ENCODE measurements at places on chromosomes 16 and 17.
A peak's percentile ranks its signal among the peaks of the same experiment; 100 is the strongest.

GRCh38 chr17:16351831-16352230, 1.4 kb downstream of the CENPV start:
- peaks cover 23% of the 10 kb centered on the region for H3K36me3 ChIP-seq
- H3K4me3 ChIP-seq = peak overlapping the region; percentile 80
- no peak overlapping the region for H3K27ac ChIP-seq
- no peak for DNase-seq

GRCh38 chr17:60303406-60304099, 88.4 kb downstream of the USP32 start:
- H3K27ac ChIP-seq = peak overlapping the region; percentile 42
- no peak for DNase-seq
- H3K4me1 ChIP-seq = peaks cover 20% of the 10 kb centered on the region
- H3K4me3 ChIP-seq = no peak overlapping the region
- H3K36me3 ChIP-seq = no peaks in the 10 kb centered on the region

GRCh38 chr16:15799851-15800495, 56.9 kb downstream of the MYH11 start:
- H3K27ac ChIP-seq = no peak overlapping the region
- H3K4me3 ChIP-seq = no peak overlapping the region
- no peak for DNase-seq
- H3K27me3 ChIP-seq = peaks cover 60% of the 10 kb centered on the region
- no peaks in the 10 kb centered on the region for H3K36me3 ChIP-seq

- H3K27ac ChIP-seq = no peak overlapping the region
- H3K36me3 ChIP-seq = peaks cover 35% of the 10 kb centered on the region
- H3K4me3 ChIP-seq = no peak overlapping the region
- no peaks in the 10 kb centered on the region for H3K27me3 ChIP-seq
Observed at GRCh38 chr17:50045154-50045553, 10.8 kb upstream of the ITGA3 start.

- H3K27me3 ChIP-seq = no peaks in the 10 kb centered on the region
- no peak for DNase-seq
- H3K4me3 ChIP-seq = no peak overlapping the region
- H3K27ac ChIP-seq = no peak overlapping the region
Observed at GRCh38 chr17:37240381-37240780, 135.4 kb upstream of the C17orf78 start.

- H3K36me3 ChIP-seq = peaks cover 11% of the 10 kb centered on the region
- peaks cover 33% of the 10 kb centered on the region for H3K4me1 ChIP-seq
- H3K27ac ChIP-seq = no peak overlapping the region
- DNase-seq = no peak
- no peaks in the 10 kb centered on the region for H3K27me3 ChIP-seq
- no peak overlapping the region for H3K4me3 ChIP-seq
Observed at GRCh38 chr16:70708366-70709246, 22.8 kb upstream of the MTSS2 start.

DNA sequence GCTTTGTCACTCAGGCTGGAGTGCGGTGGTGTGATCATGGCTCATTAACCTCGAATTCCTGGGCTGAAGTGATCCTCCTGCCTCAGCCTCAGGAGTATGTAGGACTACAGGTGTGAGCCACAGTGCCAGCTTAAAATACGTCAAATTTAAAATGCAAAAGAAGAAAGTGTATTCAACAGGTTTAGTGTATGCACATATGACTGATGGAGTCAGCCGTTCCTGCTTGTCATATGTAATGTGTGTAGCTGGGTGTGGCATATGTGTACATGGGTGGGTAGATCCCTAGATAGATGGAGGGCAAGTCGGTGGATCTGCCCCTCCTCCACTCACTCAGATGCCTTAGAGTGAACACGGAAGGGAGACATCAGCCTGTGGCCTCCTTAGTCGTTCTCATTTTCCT, 111.0 kb downstream of the RPTOR start:
- H3K4me3 ChIP-seq = no peak overlapping the region
- H3K4me1 ChIP-seq = no peaks in the 10 kb centered on the region
- no peak overlapping the region for H3K27ac ChIP-seq

- no peak overlapping the region for H3K4me3 ChIP-seq
- peaks cover 82% of the 10 kb centered on the region for H3K27me3 ChIP-seq
- H3K36me3 ChIP-seq = no peaks in the 10 kb centered on the region
- DNase-seq = peak; percentile 12
- no peak overlapping the region for H3K27ac ChIP-seq
- H3K4me1 ChIP-seq = no peaks in the 10 kb centered on the region
Observed at GRCh38 chr16:22977294-22977697, 163.3 kb downstream of the HS3ST2 start.

- no peak overlapping the region for H3K4me3 ChIP-seq
- no peak overlapping the region for H3K27ac ChIP-seq
- H3K4me1 ChIP-seq = no peaks in the 10 kb centered on the region
- H3K27me3 ChIP-seq = no peaks in the 10 kb centered on the region
Observed at GRCh38 chr16:81623365-81624102, 155.6 kb upstream of the PLCG2 start.

- H3K36me3 ChIP-seq = no peaks in the 10 kb centered on the region
- H3K27ac ChIP-seq = no peak overlapping the region
Observed at GRCh38 chr17:18115517-18115916, 7.0 kb downstream of the MYO15A start.

DNA sequence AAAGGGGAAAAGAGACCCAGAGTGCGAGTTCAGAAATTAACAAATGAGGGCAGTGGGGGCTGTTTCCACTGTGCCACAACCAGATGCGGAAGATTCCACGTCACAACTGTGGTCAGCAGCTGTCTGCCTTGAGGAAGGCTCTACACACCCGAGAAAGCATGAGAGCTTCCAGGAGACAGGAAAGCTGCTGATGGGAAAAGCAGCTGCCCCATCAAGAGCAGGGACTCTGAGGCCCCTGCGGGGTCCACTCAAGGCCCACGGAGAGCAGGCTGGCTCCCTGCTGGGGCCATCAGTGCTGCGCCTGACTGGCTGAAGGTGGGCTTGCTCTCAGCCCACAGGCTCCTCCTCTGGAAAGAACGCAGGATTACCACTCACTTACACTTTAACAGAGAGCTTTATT, 14.8 kb upstream of the TRAP1 start:
- H3K27me3 ChIP-seq = no peaks in the 10 kb centered on the region
- peaks cover 65% of the 10 kb centered on the region for H3K36me3 ChIP-seq
- no peak overlapping the region for H3K4me3 ChIP-seq
- H3K4me1 ChIP-seq = no peaks in the 10 kb centered on the region
- DNase-seq = no peak

DNA sequence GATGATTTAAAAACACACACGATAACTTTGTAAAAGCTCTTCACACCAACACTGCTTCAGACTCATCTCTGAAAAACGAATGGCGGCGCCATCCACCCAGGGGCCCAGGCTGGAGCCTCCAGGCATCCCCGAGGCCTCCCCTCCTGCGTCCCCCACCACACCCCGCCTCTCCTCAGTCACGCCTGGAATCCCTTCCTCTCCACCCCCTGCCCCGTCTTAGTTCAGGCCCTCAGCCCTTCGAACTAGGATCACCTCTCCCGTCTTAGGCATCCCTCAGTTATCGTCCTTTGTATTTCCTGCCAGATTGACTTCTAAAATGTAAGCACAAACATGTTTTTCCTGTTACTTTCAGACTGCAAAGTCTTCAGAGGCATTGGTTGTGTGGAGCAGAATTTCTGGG, 58.3 kb downstream of the NDEL1 start:
- no peaks in the 10 kb centered on the region for H3K4me1 ChIP-seq
- peaks cover 18% of the 10 kb centered on the region for H3K36me3 ChIP-seq
- no peak for DNase-seq
- no peaks in the 10 kb centered on the region for H3K27me3 ChIP-seq
- H3K4me3 ChIP-seq = no peak overlapping the region
- no peak overlapping the region for H3K27ac ChIP-seq

GRCh38 chr17:7440834-7441195, 1.5 kb downstream of the FGF11 start:
- H3K4me3 ChIP-seq = peak overlapping the region; percentile 72
- H3K27ac ChIP-seq = no peak overlapping the region
- H3K4me1 ChIP-seq = peaks cover 7% of the 10 kb centered on the region
- no peak for DNase-seq
- peaks cover 29% of the 10 kb centered on the region for H3K36me3 ChIP-seq
- peaks cover 67% of the 10 kb centered on the region for H3K27me3 ChIP-seq

GRCh38 chr16:56793492-56793891, 63.6 kb downstream of the NUP93 start:
- no peak for DNase-seq
- H3K4me1 ChIP-seq = peaks cover 11% of the 10 kb centered on the region
- H3K4me3 ChIP-seq = no peak overlapping the region
- no peaks in the 10 kb centered on the region for H3K36me3 ChIP-seq
- no peaks in the 10 kb centered on the region for H3K27me3 ChIP-seq

DNA sequence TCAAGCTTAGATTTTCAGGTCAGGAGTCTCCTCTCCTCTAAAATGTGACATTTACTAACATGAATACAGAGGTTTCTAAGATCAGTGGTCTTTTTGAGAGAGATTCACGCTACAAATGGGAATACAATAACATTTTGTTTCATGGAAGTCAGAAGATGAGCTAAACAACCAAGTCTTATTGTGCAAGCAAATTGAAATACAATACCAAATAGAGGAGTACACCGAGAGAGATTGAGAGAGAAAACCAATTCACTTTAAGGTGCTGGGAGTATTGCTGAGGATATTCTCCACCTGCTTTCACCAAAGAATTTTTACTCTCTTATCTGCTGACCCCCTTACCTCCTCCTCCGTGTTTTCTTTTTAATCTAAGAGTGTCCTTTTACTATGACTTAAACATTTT, 11.5 kb downstream of the VEZF1 start:
- H3K27ac ChIP-seq = no peak overlapping the region
- no peak overlapping the region for H3K4me3 ChIP-seq
- DNase-seq = no peak
- peaks cover 35% of the 10 kb centered on the region for H3K36me3 ChIP-seq

GRCh38 chr16:220021-220420, 9.2 kb downstream of the LUC7L start:
- DNase-seq = no peak
- H3K4me3 ChIP-seq = no peak overlapping the region
- no peak overlapping the region for H3K27ac ChIP-seq
- H3K4me1 ChIP-seq = peaks cover 9% of the 10 kb centered on the region
- H3K27me3 ChIP-seq = no peaks in the 10 kb centered on the region
- peaks cover 88% of the 10 kb centered on the region for H3K36me3 ChIP-seq

DNA sequence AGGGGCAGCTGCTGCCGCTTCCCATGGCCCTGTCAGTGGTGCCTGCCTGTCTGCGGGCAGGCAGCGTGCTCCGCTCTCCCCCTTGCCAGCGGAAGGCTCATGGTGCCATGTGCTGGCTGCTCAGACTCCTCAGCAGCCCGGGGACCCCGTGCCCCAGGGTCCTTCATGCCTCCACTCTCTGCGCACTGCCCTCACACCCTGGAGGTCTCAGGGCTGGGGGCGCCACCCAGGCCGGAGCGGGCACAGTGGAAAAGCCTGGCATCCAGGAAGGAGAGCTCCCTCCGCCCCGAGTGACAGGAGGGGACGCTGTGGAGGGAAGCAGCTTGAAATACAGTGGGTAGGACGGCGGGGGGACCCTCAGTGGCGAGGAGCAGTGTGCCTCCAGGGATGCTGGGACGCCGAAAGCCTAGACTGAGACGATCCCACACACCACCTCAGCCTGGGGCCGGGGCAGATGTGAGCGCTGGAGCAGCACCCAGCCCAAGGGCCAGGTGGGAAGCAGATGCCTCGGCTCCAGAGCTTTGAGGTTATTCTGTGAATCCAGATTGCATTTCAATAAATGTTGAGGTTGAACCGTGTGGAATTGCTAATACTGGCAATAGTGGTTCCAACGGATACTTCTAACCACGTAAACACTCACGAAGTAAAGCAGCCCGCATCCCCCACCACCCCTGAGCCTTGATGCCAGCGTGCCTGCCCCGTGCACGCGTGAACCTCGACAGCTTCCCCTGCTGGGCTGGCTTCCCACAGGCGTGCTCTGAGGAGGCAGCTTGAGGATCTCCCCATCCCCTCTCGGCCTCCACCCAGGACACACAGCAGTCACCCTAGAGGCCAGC, 6.5 kb downstream of the TMEM204 start:
- H3K36me3 ChIP-seq = no peaks in the 10 kb centered on the region
- H3K27me3 ChIP-seq = no peaks in the 10 kb centered on the region
- H3K4me1 ChIP-seq = peaks cover 9% of the 10 kb centered on the region
- H3K4me3 ChIP-seq = no peak overlapping the region

GRCh38 chr17:5049314-5049841, 14.2 kb upstream of the SLC52A1 start:
- no peak overlapping the region for H3K4me3 ChIP-seq
- no peaks in the 10 kb centered on the region for H3K36me3 ChIP-seq
- no peak for DNase-seq
- no peaks in the 10 kb centered on the region for H3K27me3 ChIP-seq

- DNase-seq = peak; percentile 98
- no peak overlapping the region for H3K4me3 ChIP-seq
- no peaks in the 10 kb centered on the region for H3K4me1 ChIP-seq
- H3K36me3 ChIP-seq = no peaks in the 10 kb centered on the region
- H3K27me3 ChIP-seq = peaks cover 8% of the 10 kb centered on the region
Observed at GRCh38 chr17:50783193-50783660, 15.9 kb upstream of the ANKRD40CL start.

GRCh38 chr16:79523971-79524370, 76.6 kb downstream of the MAF start:
- DNase-seq = no peak
- no peak overlapping the region for H3K4me3 ChIP-seq
- peaks cover 76% of the 10 kb centered on the region for H3K27me3 ChIP-seq
- no peaks in the 10 kb centered on the region for H3K4me1 ChIP-seq

DNA sequence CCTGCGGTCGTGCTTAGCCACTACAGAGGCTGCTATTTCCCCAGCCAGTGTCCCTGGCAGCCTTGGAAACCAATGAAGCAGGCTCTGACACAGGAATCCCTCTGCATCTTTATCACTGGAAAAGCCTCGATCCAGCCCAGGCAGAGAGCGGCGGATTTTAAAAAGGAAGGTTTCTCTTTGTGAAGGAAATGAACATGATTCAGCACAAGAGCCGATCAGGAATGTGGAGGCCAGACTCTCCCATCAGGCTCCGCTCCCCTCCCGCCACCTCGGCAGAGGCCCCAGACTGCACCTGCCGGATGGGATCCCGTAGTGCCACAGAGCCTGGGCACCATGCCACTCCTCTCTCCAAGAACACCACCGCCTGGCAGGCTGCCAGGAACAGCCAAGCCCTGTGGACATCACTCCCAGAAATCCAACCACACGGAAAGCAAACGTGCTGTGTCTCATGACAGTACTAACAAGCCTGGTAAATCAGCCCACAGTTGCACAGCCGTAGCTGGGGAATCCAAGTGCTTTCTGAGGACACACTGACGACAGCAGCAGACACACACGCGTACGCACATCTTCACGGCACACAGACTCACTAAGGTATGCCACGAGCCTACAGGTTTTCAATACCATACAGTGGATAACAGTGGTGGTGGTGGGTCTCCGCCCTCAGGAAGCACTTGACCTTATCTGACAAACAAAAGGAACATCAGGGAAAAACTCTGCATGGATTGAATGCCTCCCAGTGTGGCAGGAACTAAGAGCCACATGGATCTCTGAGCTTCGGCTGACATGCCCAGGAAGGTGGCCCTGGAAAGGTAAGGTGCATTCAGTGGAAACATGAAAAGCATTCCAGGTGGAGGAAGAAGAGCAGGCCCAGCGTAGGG, 5.4 kb downstream of the LRRC75A start:
- DNase-seq = peak; percentile 78
- peak overlapping the region; percentile 60 for H3K4me3 ChIP-seq
- H3K27me3 ChIP-seq = no peaks in the 10 kb centered on the region
- peaks cover 20% of the 10 kb centered on the region for H3K4me1 ChIP-seq
- H3K36me3 ChIP-seq = peaks cover 4% of the 10 kb centered on the region

Measured in Calu3 (cell line).